ENCODE measurements at places on chromosomes 1 and 21. TPM values are rescaled to one million over a fixed set of nuclear protein-coding genes. Genes with fewer than 3 reads are reported as not detected.

DNA sequence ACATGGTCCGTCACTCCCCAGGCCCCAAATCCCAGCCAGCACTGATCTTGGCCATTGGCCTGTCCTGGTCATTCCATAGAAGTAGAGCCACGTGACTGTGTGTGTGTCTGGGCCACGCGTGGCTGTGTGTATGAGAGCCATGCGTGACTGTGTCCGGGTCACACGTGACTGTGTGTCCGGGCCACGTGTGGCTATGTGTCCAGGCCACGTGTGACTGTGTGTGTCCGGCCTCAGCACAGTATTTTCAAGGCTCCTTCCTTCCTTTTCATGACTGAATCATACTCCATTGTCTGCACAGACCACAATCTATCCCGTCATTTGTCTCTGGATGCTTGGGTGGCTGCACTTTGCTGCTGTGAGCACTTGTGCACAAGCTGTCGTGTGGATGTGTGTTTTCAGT lies 67.4 kb downstream of the SKI start:
- DNase-seq: no peak

DNA sequence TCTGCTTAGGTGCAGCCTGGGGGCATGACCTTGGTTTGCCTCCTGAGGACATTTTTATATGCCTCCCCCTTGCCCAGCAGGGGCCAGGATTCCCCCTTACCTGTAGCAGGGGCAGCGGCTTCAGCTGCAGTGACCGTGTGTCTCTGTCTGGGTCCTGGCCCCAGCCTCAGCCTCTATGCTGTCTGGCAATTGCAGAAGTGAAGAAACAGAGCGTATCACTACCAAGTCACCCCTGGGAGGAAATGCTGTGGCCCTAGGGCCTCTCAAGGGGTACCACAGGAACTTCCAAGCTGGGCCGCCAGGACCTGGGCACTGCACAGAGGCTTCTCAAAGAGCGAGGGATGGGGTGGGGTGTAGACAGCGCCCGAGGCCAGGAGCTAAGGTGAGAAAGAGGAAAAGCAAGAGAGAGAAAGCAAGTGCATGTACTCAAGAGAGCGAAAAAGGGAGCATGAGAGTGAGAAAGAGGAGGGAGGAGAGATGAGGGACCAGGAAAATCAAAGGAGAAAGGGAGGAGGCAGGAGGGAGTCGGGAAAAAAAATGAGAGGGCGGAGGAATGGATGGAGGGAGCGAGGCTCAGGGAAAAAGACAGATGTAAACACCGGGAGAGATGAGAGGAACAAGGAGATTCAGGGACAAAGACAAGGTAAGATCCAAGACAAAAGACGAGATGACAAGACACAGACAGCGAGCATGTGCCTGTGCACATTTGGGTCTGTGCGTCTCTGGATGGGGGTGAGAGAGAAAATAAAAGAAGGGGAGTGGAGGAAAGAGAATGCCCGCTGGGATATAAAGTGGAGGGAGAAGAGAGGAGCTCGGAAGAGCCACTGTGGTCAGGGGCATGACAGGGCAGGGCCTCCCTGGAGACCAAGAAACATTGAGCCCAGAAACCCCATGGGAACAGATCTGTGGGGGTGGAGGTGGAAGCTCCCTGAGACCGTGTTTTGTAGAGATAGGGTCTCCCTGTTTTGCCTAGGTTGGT lies at the start of gene PTAFR:
Gene PTAFR (minus strand): TSS at position 199 of the 979 bp plus-strand sequence. CDS start 25,669 bp downstream, outside the sequence.
- DNase-seq: no peak

- DNase-seq: no peak
Measured at GRCh38 chr1:20846461-20847374, 59.6 kb upstream of the HP1BP3 start.

DNA sequence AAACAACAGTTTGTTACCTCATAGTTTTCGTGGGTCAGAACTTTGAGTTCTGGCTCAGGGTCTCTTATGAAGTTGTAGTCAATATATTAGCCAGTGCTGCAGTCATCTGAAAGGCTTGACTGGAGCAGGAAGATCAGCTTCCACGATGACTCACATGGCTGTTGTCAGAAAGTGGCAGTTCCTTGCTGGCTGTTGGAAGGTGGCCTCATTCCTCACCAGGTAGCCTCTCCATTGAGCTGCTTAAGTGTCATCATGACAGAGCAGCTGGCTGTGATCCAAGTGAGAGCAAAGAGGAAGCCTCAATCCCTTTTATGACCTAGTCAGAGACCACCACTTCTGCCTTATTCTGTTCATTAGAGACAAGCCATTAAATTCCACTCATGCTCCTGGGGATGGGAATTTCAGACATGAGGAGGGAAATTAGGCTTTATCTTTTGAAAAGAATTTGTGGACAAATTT lies 5.6 kb downstream of the OSBPL9 start:
- peak; percentile 86 for DNase-seq

- DNase-seq: no peak
Measured at GRCh38 chr1:27031235-27032118, 18.8 kb upstream of the TENT5B start.

GRCh38 chr1:185433667-185434066 lies 116.6 kb upstream of the IVNS1ABP start:
- no peak for DNase-seq

GRCh38 chr1:67059346-67059745 lies 5.4 kb upstream of the SLC35D1 start:
- DNase-seq: no peak

- no peak for DNase-seq
Measured at GRCh38 chr1:37872692-37873091, 13.3 kb upstream of the MTF1 start.

GRCh38 chr1:193181536-193181935 lies 4.9 kb downstream of the B3GALT2 start:
- no peak for DNase-seq

GRCh38 chr1:248804771-248805681 lies 20.7 kb downstream of the SH3BP5L start:
- no peak for DNase-seq

- DNase-seq: no peak
Measured at GRCh38 chr1:42777852-42778251, 6.9 kb upstream of the TMEM269 start.

DNA sequence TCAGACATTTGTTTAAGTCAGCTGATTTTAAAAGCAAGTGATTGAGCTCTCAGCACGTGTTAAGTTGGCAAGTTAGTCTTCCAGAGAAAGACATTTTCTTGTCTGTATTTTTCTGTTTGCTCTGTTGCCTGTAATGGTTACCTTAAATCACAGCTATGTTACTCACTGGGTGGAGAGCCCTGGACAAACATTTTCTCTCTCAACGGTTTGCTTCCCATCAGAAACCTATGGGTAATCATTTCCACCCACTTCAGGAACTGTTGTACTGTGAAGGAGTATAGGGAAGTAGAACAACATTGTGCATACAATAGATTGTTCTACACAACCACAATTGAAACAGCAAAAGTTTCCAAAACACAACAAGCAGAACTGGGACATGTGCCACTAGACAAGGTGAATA lies 113.9 kb upstream of the DPT start:
- DNase-seq: no peak

DNA sequence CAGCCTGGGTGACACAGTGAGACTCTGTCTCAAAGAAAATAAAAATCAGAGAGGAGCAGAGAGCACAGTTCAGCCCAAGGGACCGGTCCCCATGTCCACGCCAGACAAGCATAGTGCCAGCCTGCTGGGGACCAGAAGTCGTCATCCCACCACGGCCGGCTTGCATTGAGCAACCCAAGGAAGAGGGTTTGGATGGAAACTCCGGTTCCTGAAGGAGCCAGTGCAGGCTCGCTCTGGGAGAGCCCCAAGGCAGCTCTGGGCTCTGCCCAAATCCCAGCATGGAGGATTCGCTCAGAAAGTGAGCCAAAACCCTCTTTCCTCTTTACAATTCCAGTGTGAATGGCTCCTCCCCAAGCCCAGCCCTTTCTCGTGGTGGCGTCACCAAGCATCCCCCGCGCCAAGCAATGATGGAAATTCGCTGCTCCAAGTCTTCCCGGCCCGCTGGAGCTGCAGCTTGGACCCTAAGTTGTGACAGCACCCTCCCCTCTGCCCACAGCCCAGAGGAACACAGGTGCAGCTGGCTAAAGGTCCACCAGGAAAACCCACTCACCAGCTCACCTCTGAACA lies 64.1 kb upstream of the SLC25A33 start:
- no peak for DNase-seq

DNA sequence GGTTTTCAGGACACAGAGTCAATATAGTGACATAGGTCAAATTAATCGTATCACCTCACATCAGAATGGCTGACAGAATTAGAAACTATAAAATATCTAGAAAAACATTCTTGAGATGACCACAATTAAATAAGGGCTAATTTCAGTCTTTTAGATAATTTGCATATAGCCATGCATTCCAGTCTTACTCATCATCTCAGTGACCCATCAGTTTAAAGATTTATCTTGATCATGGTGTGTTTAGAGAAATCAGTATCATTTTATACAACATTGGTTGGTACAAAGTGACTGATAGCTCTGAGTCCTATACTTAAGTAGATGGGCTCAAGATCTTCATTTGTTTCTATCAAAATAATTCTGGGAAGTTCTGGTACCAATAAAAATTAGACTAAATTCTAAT lies 262.3 kb upstream of the SNX7 start:
- DNase-seq: no peak

- no peak for DNase-seq
Measured at GRCh38 chr1:24501371-24502064, 1.1 kb upstream of the RCAN3 start.

GRCh38 chr1:94901841-94902240 lies 25.1 kb downstream of the CNN3 start:
- no peak for DNase-seq

- no peak for DNase-seq
Measured at GRCh38 chr1:53266038-53266437, 27.7 kb upstream of the MAGOH start.

DNA sequence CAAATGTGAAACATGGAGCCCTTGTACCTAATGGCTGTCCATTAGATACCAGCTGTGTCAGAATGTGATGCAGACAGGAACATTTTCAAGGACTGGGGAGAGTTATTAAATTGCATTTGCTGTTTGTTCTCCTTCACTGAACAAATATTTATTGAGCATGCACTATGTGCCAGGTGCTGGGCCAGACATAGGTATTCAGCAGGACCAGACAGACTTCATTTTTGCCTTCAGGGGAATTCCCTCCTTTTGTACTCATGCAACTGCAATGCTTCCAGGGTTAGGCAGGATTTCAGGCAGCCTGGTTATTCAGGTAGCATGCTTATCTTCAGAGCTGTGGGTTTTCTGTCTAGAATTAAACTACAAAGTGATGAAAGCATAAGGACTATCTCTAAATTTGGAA lies 64.2 kb upstream of the SMYD2 start:
- no peak for DNase-seq

Gene ZSCAN20
- total RNA-seq: 7.1 TPM

Gene PTGS2
- 5.4 TPM for total RNA-seq

Gene PTAFR
- 1.8 TPM for total RNA-seq

Gene WNT3A
- not detected for total RNA-seq

Gene BTBD8
- 3.6 TPM for total RNA-seq

Gene VHLL
- total RNA-seq: not detected

Gene PTGER3
- total RNA-seq: 1.4 TPM

Measured in kidney epithelial cell (primary cell).